CD14-positive monocyte (primary cell): ENCODE measurements at places on chromosomes 5 and 9.

- no peak for DNase-seq
Observed at GRCh38 chr5:130424341-130424740, 520.1 kb downstream of the CHSY3 start.

GRCh38 chr9:126295082-126295477, 31.5 kb upstream of the MVB12B start:
- DNase-seq: no peak

GRCh38 chr5:149831492-149831891, 101.4 kb downstream of the PPARGC1B start:
- peak; percentile 48 for DNase-seq

GRCh38 chr5:42566652-42567295, 143.5 kb downstream of the GHR start:
- no peak for DNase-seq

GRCh38 chr9:131734165-131734610, 5.7 kb downstream of the RAPGEF1 start:
- peak; percentile 80 for DNase-seq

- DNase-seq: no peak
Observed at GRCh38 chr5:176490301-176490700, 42.1 kb downstream of the FAF2 start.
